Activated CD4-positive, alpha-beta T cell treated with anti-CD3 and anti-CD28 coated beads for 24 hours (primary cell): ENCODE measurements at places on chromosomes 1 and 21.

DNA sequence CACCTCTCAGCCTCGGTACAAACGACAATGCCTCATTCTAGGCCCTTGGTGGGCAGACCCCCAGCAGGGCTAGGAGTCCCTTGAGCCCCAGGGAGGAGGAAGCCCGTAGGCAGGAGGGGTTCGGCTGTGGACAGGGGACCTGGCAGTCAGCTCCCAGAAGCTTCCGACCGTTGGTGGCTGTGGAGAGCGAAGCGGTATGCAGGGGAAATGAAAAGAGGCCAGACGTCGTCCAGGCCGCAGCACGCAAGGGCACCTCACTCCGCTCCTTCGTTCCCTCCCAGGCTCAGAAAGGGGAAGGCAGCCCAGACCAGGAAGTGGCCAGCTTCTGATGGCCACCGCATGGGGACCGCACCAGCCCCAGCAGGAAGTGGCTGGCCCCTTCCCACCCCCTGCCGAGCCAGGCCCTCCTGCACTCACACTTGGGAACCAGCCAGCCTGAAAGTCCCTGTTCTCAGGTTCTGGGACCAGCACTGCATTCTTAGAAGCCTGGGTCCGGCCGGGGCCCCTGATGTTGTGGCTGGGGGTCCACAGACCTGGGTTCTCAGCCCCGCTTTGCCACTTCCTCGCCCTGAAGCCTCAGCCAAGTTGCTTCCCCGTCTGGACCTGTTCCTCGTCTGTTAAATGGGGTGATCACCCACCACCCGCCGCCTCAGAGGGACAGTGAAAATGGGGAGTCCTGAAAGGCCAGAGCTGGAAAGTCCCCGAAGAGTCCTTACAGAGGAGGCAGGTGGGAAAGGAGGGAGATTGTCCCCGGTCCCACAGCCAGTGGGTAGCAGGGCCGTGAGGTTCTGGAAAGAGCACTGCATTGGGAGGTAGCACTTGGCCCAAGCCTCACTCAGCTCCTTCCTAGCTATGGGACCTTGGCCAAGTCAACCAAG lies 104.0 kb upstream of the RUNX3 start:
- no peak for DNase-seq

DNA sequence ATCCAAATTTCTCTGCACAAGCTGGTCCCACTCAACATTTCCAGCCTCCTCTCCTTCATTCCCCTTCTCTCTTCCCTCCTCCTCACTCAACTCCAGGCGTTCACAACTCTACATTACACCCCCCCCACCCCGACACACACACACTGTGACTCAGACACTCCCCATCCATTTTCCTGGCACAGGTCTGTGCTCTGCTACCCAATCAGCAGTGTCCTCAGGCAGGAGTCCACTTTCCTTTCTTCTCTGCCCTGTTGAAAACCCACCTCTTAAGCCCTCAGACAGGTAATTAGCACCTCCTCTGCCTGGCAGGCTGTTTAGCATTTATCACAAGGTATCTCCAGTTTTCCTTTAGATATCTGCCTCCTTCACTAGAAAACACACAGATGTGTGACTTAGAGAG lies 8.8 kb upstream of the LMX1A start:
- DNase-seq, result no peak

DNA sequence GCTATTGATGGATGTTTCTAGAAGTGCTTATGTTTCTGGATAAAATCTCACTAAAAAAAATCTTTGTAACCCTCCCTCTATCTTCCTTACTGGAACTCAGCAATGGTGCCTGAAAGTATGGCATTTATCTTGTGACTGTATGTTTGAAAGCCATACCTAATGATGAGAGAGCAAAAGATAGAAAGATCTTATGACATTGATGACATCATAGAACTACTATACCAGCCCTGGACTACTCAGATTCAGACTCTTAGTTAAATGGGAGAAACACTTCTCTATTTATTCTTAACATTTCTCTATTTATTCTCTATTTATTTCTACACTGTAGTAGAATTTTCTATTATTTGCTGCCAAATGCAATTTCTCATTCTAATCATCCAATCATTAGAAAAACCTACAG lies 32.7 kb upstream of the SYCP1 start:
- DNase-seq, result no peak

- DNase-seq, result no peak
Measured at GRCh38 chr1:40783001-40783905, at the start of gene KCNQ4. TSS of gene KCNQ4 (plus strand) at chr1:40783787. CDS start at chr1:40784094, 307 bp downstream.

DNA sequence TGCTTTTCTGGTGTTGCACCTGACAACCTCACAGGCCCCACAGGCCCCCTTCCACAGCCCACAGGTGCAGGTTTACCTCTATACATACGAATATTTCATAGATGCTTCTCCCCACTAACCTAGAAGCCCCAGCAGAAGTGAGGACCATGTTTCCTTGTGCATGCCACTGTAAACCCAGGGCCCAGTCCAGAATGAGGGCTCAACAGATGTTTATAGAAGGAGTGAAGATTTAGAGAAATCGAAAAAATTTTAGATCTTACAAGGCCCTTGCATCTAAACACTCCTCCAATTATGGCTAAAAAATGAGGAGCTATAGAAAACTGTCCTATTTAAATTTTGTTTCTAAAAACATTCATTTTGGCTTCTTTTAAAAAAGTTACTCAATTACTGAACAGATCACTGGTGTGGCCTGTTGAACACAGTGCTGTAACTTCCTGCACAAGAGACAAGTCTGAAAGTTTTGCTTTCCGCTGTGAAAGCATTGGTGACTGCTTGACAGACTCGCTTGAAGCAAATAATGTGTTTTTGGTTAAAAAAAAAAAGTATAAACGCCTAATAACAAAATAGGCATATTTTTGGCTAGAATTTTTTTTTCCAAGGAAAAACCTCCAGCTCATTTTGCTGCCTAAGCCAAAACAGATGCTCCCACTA lies 1.2 kb downstream of the ABCB10 start:
- no peak for DNase-seq

GRCh38 chr1:155082301-155083051 lies 3.8 kb downstream of the EFNA3 start:
- DNase-seq, result peak; percentile 26
